ENCODE measurements at places on chromosomes 1 and 21. TPM values are rescaled to one million over a fixed set of nuclear protein-coding genes. Genes with fewer than 3 reads are reported as not detected.

Gene SMCP
- total RNA-seq: 0.11 TPM

Gene TPRG1L
- total RNA-seq: 24.7 TPM

Gene HAPLN2
- total RNA-seq: not detected

Gene CELA2A
- not detected for total RNA-seq

Gene SYDE2
- 8.4 TPM for total RNA-seq

Gene F13B
- total RNA-seq: not detected

Gene COL6A2
- 1,320 TPM for total RNA-seq

All from uterine smooth muscle cell (primary cell).